ENCODE measurements at places on chromosomes 11 and 22. TPM values are rescaled to one million over a fixed set of nuclear protein-coding genes. Genes with fewer than 3 reads are reported as not detected.

The SLC35E4 gene
- 0.46 TPM for polyA plus RNA-seq

GRCh38 chr22:41395531-41396240 lies 13.9 kb downstream of the TEF start:
- H3K36me3 ChIP-seq = peaks cover 77% of the 10 kb centered on the region
- H3K27me3 ChIP-seq = no peaks in the 10 kb centered on the region
- no peak overlapping the region for H3K27ac ChIP-seq
- H3K4me1 ChIP-seq = peaks cover 10% of the 10 kb centered on the region

- H3K4me3 ChIP-seq = no peak overlapping the region
- peak overlapping the region; percentile 50 for H3K27ac ChIP-seq
- peak; percentile 69 for DNase-seq
- H3K4me1 ChIP-seq = no peaks in the 10 kb centered on the region
- H3K36me3 ChIP-seq = peaks cover 5% of the 10 kb centered on the region
These were observed 7.2 kb upstream of the PLXNB2 start for GRCh38 chr22:50314455-50315288.

DNA sequence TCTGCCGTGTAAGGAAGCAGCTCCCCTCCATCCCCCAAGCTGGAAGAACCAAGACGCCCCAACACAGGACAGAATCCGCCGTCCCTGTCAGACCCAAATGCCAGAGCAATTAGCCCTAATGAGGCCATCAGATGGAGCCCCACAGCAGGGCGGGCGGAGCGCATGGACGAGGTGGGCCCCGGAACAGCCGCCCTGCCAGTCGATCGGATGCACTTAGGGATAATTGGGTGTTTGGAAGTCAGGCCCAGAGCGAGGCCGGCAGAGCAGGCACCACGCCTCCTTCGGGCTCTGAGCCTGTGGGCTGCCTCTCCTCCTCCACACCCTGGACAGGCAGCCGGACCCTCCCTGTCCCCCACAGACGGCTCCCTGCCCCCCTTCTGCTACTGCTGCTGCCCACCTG lies 5.5 kb upstream of the TH start:
- H3K27ac ChIP-seq = no peak overlapping the region
- H3K4me3 ChIP-seq = no peak overlapping the region
- H3K4me1 ChIP-seq = no peaks in the 10 kb centered on the region
- H3K36me3 ChIP-seq = no peaks in the 10 kb centered on the region
- DNase-seq = no peak

DNA sequence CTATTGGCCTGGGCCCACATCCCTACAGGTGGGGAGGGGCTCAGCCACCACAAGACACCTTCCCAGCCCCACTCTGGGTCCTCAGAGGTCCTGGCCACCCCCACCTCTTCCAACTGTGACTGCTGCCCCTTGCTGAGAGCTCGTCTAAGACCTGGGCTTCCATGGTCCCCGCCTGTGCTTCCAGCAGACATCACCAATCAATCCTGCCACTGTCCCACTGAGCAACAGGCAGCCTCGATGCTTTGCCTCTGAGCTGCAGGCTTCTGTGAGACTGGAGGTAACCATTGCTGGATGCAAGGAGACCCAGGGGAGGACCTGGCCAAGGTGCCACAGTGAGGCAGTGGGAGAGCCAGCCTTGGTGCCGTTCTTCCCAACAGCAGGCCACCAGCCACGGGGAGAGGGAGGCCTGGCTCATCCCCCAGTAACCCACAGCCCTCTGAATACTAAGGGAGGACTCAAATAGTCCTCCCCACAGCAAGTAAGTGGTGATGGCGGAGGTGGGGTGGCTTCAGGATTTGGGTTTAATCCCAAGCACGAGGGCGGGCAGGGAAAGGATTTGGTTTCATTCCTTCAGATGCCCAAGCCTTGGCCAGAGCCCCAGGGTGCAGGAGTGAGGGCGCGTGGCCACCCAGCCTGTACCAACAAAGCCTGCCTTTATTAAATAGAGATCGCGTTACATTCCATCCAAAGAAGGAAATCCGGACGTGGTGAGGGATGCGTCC lies 5.5 kb upstream of the FADS3 start:
- DNase-seq = no peak
- H3K36me3 ChIP-seq = peaks cover 14% of the 10 kb centered on the region
- H3K4me3 ChIP-seq = no peak overlapping the region
- H3K27me3 ChIP-seq = no peaks in the 10 kb centered on the region
- peaks cover 6% of the 10 kb centered on the region for H3K4me1 ChIP-seq

The GPHA2 gene
- polyA plus RNA-seq = 0.50 TPM

- H3K27ac ChIP-seq = no peak overlapping the region
- no peak for DNase-seq
- H3K4me3 ChIP-seq = no peak overlapping the region
- H3K27me3 ChIP-seq = no peaks in the 10 kb centered on the region
- H3K4me1 ChIP-seq = peaks cover 35% of the 10 kb centered on the region
- H3K36me3 ChIP-seq = no peaks in the 10 kb centered on the region
These were observed 79.7 kb downstream of the LARGE2 start for GRCh38 chr11:46002189-46002588.

DNA sequence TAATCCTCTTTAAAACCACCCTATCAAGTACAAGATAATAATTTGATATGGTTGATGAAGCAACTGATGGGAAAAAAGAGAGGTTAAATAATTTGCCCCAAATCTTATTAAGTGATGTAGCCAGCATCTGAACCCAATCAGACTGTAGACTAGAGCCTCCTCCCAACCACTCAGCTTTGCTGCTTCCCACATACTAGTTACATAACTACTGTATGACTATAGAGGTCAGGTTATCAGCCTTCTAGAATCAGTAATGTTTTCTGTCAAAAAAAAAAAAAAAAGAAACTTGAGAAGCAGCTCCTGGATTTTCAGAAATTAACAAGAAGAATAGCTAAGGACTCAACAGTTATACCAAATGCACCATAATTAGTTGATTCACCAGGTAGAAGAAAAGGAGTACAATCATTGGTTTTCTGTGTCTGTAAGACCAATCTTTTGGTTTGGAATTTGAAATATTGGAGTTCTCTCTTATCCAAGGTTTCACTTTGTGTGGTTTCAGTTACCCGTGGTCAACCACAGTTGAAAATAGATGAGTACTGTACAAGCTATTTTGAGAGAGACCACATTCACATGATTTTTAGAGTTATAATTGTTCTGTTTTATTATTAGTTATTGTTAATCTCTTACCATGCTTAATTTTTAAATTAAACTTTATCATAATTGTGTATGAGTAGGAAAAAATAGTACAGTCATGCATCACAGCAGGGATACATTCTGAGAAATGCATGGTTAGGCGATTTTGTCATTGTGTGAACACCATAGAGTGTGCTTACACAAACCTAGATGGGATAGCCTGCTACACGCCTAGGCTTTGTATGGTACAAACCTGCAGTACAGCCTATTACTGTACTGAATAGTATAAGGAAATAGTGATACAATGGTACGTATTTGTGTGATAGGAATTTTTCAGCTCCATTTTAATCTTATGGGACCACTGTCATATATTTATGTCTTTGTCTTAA lies 72.2 kb downstream of the PDHX start:
- H3K4me1 ChIP-seq = peaks cover 15% of the 10 kb centered on the region
- peaks cover 35% of the 10 kb centered on the region for H3K36me3 ChIP-seq

GRCh38 chr22:50218153-50218995 lies 17.6 kb downstream of the SELENOO start:
- no peak overlapping the region for H3K27ac ChIP-seq
- peaks cover 5% of the 10 kb centered on the region for H3K4me1 ChIP-seq
- no peaks in the 10 kb centered on the region for H3K27me3 ChIP-seq
- peaks cover 98% of the 10 kb centered on the region for H3K36me3 ChIP-seq
- H3K4me3 ChIP-seq = no peak overlapping the region
- DNase-seq = peak; percentile 37

The SHANK2 gene
- 6.2 TPM for polyA plus RNA-seq

- no peak overlapping the region for H3K4me3 ChIP-seq
- DNase-seq = peak; percentile 48
- no peaks in the 10 kb centered on the region for H3K4me1 ChIP-seq
- no peaks in the 10 kb centered on the region for H3K27me3 ChIP-seq
These were observed 40.0 kb downstream of the TENM4 start for GRCh38 chr11:79400717-79401330.

DNA sequence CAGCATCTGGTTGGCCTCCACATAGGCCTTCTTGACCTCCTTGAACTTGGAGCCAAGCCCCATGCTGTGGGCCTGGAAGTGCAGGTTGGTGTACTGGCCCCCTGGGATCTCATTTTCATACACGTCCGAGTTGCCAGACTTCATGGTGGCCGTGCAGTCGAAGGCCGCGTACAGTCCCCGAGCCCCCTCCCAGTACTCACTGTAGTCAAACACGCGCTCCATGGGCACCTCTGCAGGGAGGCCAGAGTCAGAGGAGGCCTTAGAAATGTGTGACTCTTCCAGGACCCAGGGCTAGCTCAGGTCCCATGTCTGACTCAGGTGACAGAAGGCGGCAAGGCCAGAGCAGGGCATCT lies 6.7 kb upstream of the LRFN4 start:
- H3K27me3 ChIP-seq = no peaks in the 10 kb centered on the region
- DNase-seq = no peak
- no peak overlapping the region for H3K27ac ChIP-seq
- H3K36me3 ChIP-seq = peaks cover 21% of the 10 kb centered on the region
- H3K4me3 ChIP-seq = no peak overlapping the region

DNA sequence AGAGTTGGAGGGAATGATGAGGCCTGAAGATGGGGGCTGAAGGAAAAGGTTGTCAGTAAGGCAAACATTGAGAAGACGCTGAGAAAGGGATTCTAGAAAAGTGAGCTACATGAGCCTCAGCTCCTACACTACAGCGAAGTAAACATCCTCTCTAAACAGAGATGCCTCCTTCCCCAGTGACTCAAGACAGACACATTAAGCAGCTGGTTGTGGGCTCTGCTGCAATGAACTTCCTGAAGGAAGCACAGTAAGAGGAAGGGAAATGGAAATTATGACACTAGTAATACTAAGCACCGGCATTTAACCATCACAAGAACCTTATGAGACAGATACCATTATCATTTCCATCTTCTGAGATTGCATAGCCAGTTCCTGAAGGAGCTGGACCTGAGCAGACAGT lies 190.5 kb downstream of the C11orf87 start:
- no peaks in the 10 kb centered on the region for H3K4me1 ChIP-seq
- H3K27me3 ChIP-seq = no peaks in the 10 kb centered on the region

DNA sequence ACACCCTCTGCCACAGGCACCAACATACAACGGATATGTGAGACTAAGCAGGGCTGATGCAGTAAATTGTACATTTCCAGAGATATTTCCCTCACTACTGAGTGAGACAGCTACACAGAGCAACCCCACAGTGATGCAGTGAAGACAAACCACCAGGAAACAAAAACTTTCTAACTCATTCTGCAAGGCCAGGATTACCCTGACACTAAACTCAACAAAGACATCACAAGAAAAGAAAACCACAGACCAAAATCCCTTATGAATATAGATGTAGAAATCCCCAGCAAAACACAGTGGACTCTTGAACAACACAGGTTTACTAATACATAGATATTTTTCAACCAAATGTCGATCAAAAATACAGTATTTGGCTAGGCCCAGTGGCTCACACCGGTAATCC lies 1.5 kb upstream of the SLC7A4 start:
- peaks cover 20% of the 10 kb centered on the region for H3K4me1 ChIP-seq
- H3K4me3 ChIP-seq = no peak overlapping the region
- no peaks in the 10 kb centered on the region for H3K36me3 ChIP-seq
- peaks cover 48% of the 10 kb centered on the region for H3K27me3 ChIP-seq

DNA sequence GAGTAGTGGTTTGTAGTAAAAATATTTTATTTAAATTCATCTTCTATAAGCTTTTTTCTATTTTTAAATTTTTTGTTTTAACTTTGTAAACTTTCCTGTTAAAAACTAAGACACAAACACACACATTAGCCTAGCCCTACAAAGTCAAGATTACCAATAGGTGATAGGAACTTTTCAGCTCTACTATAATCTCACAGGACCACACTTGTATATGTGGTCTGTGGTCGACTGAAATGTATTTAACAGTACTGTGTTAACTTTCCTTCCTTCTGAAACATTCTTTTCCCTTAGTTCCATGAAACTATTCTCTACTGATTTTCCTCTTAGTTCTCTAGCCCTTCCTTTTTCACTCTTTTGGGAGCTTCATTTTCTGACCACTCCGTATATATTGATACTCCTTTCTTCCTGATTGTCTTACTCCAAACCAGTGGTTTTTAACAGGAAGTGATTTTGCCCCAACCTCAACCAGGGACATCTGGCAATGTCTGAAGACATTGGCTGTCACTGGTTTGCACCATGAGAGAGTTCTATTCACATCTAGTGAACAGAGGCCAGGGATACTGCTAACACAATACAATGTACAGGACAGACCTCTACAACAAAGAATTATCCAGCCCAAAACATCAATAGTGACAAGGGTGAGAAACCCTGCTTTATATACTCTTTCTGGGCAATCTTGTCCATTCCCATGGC lies 8.8 kb downstream of the ZW10 start:
- no peak overlapping the region for H3K4me3 ChIP-seq
- no peak overlapping the region for H3K27ac ChIP-seq
- no peak for DNase-seq
- peaks cover 73% of the 10 kb centered on the region for H3K36me3 ChIP-seq

DNA sequence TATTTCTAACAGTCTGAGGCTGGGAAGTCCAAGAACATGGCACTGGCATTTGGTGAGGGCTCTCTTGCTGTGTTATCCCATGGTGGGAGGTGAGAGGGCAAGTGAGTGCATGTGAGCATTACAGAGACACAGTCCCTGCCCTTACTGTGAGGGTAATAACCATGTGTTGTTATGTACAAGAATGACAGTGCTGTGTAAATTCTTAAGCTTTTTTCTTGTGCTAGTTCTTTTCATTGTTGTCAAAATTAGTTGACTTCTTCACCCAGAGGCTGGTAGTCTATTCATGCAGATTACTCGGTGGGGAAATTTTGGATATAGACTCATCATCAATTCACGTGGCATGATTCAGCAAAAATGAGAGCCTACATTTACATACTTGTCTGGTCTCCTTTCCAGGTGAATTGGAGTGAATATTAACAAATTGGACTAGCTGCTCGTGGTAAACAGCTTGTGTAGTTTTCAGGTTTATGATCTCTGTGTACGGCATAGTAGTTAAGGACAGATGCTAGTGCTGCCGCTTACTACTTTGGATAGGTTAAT lies 49.3 kb downstream of the ATXN10 start:
- H3K27me3 ChIP-seq = no peaks in the 10 kb centered on the region
- H3K4me3 ChIP-seq = no peak overlapping the region
- H3K36me3 ChIP-seq = no peaks in the 10 kb centered on the region
- no peaks in the 10 kb centered on the region for H3K4me1 ChIP-seq
- H3K27ac ChIP-seq = no peak overlapping the region

DNA sequence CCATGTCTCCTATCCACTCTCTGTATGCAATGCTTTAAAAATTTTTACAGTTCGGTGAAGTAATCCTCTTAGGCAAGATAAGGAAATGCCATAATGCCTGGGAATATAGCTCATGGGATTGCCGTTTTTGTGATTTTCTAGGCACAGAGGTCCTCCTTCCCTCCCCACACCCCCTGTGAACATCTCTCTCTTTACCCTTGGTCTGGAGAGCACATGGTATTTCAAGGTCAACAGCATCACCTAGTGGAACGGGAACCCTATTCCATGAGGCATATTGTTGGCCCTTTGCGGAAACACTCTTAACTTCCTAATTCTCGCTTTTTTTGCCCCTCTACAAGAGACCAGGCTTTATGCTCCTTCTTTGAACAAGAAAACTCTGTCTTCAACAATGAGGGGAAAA lies 8.8 kb downstream of the NXPE4 start:
- H3K27ac ChIP-seq = no peak overlapping the region
- DNase-seq = no peak
- H3K27me3 ChIP-seq = no peaks in the 10 kb centered on the region
- H3K36me3 ChIP-seq = no peaks in the 10 kb centered on the region
- H3K4me1 ChIP-seq = no peaks in the 10 kb centered on the region

The KCNK4 gene
- not detected for polyA plus RNA-seq

The SLN gene
- not detected for polyA plus RNA-seq
